ENCODE measurements at places on chromosomes 4 and X. TPM values are rescaled to one million over a fixed set of nuclear protein-coding genes. Genes with fewer than 3 reads are reported as not detected.

The POU3F4 gene
- total RNA-seq = not detected

The CYBB gene
- total RNA-seq = not detected

The PROM1 gene
- not detected for total RNA-seq

The EGF gene
- total RNA-seq = not detected

The MAGEB1 gene
- not detected for total RNA-seq

The DSPP gene
- total RNA-seq = not detected

The P2RY4 gene
- 0.15 TPM for total RNA-seq

The NPY2R gene
- not detected for total RNA-seq

The SHROOM4 gene
- total RNA-seq = not detected

The ANOS1 gene
- total RNA-seq = not detected

The MAGEA9B gene
- not detected for total RNA-seq

The VEGFC gene
- not detected for total RNA-seq

- DNase-seq = peak; percentile 43
Observed at GRCh38 chr4:3791910-3792542, 25.8 kb downstream of the ADRA2C start.

- no peak for DNase-seq
Observed at GRCh38 chrX:46683048-46683447, 75.9 kb downstream of the SLC9A7 start.

DNA sequence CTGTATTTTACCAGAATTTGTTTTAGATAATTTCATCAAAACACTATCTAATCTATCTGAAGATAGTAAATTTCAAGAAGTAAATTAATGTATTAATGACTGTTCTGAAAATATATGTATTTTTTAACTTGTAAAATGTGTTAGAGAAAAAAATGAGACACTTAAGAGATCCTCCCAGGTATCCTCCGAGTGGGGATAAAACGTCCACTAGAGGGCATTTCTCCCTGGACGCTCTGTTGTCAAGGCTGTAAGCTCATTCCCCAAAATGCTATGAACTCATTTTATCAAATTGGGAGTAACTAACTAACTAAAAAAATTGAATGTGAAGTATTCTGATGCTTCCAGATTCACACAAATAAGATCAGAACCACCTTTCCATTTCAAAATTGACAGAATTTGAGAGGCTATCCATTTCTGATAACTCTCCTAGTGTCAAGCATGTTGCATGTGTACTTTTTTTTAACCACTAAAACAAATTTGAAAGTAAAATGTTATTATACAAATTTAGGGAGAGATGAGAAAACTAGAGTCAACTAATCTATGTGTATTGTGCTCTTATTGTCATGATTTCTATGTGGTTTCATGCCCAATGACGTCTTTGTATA is 337.3 kb upstream of the HS3ST1 start:
- no peak for DNase-seq

DNA sequence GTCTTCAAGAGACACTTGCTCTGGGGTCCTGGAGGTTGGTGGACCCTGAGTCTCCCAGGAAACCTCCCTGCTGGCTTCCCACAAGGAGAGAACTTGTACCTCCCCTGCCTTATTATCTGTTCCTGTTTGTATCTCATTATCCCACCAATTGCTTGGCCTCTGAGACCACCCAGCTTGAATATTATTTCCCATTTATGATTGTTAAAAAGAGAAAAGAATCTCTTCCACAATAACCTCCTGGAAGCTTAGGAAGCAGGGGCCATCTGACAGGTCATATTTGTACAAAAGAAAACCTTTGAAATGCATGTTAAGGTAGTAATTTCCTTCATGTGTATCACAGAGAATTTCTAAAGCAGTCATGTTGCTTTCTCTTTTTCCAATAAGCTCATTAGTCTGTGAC is 239.5 kb downstream of the FBXW7 start:
- DNase-seq = no peak

DNA sequence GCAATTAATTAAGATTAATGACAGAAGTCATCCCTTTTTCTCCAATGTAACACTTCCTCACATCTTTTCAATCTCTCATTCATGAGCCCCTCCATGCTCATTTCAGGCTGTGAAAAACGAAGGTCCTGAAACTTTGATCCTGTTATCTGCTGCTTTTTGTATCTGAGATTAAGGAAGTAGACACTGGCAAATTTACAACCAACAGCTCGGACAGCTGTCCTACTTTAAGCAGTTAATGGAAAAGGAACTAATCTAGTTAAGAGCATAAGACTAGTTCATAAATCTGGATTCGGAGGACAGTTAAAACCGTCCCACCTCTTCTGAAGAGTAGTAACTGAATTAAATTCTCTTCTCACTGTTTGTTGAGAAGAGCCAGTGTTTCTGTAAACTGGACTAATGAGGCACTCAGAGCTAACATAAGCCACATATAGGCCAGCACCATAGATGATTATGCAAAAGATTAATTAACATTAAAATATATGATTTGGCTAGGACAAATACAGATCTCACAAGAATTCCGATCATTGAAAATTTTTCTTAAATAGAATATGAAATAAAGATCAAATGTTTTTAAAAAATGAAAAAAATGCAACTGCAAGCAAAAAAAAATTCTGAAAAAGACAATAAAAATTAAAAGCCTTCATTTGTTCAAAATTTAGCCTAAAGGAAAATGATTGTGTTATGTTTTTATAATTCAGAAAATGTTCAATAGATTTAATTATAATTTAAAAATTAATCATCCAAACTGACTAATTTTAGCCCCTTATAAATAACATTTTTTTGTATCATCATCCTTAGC is 114.4 kb downstream of the ANTXR2 start:
- DNase-seq = no peak

DNA sequence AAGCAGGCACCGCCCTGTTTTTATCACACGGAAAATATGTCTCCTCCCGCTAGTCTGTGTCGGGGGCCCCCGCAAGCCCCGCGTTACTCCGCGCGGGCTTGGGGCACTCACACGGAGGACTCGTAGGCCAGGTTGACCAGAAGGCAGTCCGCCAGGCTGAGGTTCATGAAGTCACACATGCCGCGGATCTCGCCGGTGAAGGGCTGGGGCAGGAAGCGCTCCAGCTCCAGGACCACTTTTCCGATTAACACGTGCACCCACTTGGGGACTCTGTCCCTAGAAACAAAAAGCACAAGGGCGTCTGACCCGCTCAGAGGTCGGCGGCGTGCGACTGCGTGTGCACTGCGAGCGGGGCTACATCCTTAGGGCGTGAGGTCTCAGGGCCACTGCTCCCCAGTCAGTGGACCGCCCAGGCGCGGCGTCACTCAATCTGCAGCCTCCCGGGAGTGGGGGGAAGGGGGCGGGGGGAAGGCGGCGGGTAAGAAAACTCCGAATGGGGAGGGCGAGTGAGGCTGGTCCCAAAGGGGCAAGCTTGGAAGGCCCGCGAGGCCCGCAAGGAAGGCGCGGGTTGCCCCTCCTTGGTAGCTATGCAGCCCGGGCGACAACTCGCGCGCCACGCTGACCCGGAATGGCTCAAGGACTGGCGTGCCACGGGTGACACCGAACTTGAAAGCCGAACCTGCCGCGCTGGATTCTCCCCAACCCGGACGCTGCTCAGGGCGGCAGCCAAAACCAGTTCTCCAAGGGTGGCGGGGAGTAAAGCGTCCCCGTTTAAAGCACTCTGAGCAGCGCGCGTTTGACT is 722 bp downstream of the NAAA start:
- DNase-seq = peak; percentile 84

- DNase-seq = no peak
Observed at GRCh38 chr4:106021737-106022410, 126.6 kb downstream of the NPNT start.

GRCh38 chr4:53019485-53020382 is 157.6 kb downstream of the RASL11B start:
- DNase-seq = no peak

DNA sequence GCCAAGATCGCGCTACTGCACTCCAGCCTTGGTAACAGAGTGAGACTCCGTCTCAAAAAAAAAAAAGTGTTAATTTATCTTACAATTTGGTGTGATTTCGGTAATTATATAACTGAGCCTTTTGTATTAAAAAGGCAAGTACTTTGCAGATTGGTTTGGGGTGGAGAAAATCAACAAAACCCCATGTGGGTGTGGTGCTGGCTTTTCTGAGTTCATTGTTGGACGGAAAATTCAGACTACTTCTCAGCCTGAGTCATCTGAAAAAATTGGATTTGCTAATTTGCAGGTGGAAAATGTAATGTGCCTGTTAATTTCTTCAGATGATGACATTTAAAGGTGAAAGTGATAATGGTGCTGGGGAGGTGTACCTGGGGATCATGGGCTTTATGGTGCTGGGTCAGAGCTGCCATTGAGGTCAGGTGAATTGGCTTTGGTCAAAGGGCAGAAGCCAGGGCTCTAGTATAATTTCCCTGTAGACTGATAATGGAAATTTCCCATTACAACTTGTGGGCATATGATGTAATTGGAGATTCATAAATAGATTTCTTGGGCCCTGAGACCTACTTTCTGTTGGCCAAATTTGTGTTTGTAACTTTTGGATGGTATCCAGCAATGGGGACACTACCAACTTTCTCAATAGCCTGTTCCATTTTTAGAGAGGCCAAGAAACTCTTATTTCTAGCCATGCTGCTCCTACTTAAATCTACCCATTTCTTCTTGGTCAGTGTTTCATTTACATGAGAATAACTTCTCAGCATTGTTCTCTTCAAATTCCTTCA is 74.3 kb upstream of the TEX13D start:
- DNase-seq = no peak

DNA sequence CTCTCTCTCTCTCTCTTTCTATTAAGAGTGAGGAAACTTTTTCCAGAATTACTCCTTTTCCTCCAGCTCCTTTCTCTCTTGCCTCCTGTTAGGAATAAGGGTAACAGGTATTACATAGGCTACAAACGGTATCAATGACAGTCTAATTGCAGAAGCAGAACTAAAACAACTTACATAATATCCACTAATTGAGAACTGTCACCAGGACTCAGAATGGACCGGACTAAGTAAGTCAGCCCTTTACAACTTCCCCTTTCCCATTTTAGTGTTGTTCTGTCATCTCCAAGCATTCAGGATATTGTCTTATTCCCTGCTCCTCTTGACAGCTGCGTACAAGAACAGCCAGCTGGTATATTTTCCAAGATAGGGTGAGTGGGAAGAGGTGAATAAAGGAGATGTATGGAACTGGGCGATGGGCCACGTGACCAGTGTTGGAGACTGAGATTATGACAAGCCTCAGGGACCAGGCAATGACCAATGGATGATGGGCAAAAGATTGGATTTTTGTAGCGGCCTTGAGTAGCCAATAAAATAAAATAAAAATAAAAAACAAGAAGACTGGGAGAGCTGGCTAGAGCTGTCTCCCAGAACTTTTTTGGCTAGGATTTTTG is 2.3 kb upstream of the FNIP2 start:
- DNase-seq = no peak

DNA sequence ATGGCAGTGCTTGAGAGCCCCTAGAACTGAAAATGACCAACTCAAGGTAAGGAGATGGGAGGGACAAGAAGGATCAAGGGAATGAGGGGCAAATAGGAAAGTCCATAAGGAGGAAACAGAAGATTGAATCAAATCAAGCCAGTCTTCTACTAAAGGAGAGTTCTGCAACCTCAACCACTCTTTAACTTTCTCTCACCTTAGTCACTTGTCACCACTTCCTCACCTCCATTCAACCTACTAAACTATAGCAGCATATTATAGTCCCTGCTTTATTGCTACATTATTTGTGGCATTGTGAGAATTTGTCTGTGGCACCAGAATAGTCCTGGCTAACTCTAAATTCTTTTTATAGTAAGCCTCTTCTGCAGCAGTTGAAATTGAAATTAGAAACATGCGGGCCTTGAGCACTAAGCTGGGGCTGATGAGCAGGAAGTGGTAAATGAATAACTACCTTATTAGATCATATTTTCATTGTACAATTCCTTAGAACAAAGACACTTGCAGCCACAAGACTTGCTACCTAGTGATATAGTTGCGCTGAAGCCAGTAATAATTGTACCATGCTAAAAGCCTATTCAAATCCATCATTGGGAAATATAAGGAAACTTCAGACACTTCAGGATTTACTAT is 336.9 kb downstream of the ZNF674 start:
- no peak for DNase-seq

DNA sequence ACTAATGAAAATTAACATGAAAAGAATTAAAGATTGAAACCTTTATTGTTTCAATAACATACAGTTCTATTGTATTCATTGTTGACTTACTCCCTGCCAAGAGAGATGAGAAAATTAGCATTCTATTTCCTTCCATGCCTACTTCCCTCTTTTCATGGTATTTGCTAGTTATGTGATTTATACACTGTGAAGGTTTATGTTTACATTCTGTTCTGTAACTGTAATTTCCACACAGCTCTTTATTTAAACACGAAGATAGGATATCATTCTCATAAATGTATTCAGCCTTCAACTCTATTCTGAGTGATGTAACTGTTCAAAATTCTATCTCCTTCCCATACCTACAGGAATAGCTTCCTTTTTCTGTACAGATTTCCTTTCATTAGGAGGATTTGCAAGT is 6.6 kb downstream of the CCDC110 start:
- DNase-seq = no peak

DNA sequence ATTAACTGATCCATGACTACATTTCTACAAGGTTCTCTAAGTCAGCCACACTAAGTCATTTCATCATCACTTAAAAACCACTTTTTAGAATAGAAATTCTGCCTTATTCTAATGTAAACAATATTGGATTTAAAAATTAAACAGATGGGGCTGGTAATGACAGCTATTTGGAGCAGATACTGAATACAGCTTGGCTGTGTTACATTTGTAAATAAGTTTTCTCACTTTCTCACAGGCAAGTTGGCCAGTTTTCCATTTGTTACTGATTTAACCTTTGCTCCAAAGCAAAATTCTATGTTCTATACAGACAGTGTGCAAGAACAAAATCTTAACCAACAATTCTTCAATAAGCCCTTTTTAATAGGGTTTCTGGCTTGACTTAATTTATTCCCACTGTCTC is 370.7 kb downstream of the GRIA2 start:
- no peak for DNase-seq

DNA sequence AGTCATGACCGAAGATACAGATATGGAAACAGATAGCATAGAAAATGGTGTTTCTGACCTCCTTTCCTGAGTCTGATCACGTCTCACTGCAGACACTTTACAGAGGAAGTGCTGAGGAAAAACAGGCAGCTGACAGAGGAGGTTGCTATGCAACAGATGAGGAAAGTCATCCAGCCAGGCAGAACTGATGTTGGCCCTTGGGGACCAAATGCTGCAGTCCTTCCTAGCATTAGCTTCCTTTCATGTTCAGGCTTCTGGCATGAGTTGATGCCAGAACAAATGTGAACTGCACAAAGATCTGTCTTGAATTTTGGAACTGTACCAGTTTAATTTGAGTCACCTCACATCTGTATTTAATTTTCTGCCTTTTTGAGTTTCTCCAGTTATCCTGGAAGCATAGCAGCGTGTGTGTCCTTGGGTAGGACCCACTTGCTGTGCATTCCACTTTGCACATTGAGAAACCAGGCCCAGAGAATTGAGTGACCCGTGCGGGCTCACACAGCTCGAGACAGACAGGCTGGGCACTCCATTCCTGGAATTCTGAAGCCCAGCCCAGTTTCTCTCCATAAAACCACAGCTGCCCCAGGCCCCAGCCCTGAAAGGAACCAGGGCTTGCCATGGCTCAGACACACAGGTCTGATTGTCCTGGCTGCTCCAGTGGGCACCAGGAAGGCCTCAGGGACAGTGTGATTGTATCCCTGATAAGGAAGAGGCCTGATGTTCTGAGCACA is 1.4 kb upstream of the MAGED1 start:
- DNase-seq = no peak

All from activated CD4-positive, alpha-beta memory T cell treated with anti-CD3 and anti-CD28 coated beads, Interleukin-2, amount 10 ng/mL, durations not matched to agents 7 days and 5 days (primary cell).